Foreskin fibroblast (primary cell): ENCODE measurements at places on chromosomes 11 and 22.

DNA sequence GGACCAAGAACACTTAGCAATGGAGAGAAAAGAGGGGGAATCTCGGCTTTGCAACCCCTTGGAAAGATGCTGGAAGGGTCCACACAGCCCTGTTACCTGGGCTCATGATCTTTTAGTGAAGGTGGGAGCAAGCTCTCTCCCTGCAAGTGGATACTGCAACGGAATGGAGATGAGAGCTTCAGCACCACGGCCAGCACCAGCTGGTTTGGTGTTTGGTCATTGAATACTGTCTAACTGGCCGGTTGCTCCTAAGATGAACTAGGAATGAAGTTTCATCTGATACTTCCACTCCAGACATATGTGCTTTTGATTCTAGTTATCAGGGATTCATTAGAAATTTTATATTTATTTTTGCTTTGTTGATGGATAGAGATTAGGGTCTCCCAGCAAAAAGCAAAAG is 16.3 kb downstream of the HTR3A start:
- peak; percentile 63 for DNase-seq

GRCh38 chr11:110430267-110431050 is 711 bp downstream of the FDX1 start:
- peak; percentile 52 for DNase-seq

GRCh38 chr22:36456464-36456845 is 25.0 kb downstream of the TXN2 start:
- no peak for DNase-seq

GRCh38 chr11:75858613-75859012 is 43.6 kb downstream of the UVRAG start:
- peak; percentile 68 for DNase-seq

- DNase-seq, result no peak
These were observed 868.2 kb downstream of the BRD1 start for GRCh38 chr22:48959496-48959895.

GRCh38 chr11:4809246-4809645 is 5.1 kb upstream of the OR52R1 start:
- DNase-seq, result no peak

- no peak for DNase-seq
These were observed 112.0 kb upstream of the E2F8 start for GRCh38 chr11:19352771-19353160.

- no peak for DNase-seq
These were observed 21.4 kb downstream of the USP35 start for GRCh38 chr11:78210000-78210608.

DNA sequence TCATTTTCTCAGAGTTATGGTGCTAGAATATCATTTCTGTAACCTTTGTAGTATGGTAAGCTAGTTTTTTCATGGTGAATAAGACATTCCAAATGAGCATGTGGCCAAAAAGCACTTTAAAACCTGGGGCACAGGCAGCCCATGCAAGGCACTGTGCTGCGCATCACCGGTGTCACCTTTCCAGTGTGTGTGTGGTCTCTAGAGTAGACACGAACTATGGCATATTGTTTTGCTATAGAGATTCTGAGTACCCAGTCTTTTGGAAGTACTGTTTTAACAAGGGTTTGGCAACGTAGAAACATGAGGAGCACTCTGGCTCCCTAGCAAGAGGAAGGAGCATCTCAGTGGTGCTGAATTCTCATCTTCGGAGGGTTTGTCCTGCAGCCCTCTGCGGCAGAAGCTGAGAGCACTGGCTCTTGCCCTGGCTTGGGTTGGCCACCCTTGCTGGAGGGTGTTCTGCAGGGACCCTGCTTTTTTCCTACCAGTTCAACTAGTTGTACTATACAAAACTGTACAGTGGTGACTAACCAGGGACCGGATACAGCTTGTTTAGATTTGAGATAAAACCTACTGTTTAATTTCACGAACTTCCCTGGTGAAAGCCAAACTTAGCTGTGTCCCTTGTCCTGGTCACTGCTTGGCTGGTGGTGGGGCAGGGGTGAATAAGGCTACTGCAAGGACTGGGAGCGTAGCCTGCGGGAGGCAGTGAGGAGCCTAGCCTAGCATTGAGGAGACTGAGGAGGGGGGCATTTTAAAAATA is 135.7 kb downstream of the ATXN10 start:
- DNase-seq, result no peak

GRCh38 chr11:76802151-76802550 is 19.0 kb downstream of the TSKU start:
- DNase-seq, result no peak

- DNase-seq, result no peak
These were observed 7.0 kb downstream of the CD82 start for GRCh38 chr11:44572436-44572835.
